ENCODE measurements at places on chromosomes 4 and X. TPM values are rescaled to one million over a fixed set of nuclear protein-coding genes. Genes with fewer than 3 reads are reported as not detected.

F11 gene
- total RNA-seq: not detected

VCX3A gene
- total RNA-seq: not detected

ASB9 gene
- 1.8 TPM for total RNA-seq

RGS12 gene
- total RNA-seq: 50.7 TPM

C1QTNF7 gene
- 0.52 TPM for total RNA-seq

MAGEB10 gene
- total RNA-seq: not detected

PIM2 gene
- 4.4 TPM for total RNA-seq

SORCS2 gene
- 5.0 TPM for total RNA-seq
